IMR-90 (cell line): ENCODE measurements at places on chromosomes 13 and 19. TPM values are rescaled to one million over a fixed set of nuclear protein-coding genes. Genes with fewer than 3 reads are reported as not detected.

TSSK6 gene
- total RNA-seq = 0.56 and 1.3 TPM in 2 replicates

NEK5 gene
- total RNA-seq = under 0.01 TPM in 1 of 2 replicates, not detected in the other

LRRC8E gene
- total RNA-seq = 6.9 and 7.2 TPM in 2 replicates

OR7A5 gene
- not detected in 2 replicates for total RNA-seq

ZNF534 gene
- total RNA-seq = not detected in 2 replicates

ZNF610 gene
- total RNA-seq = 3.6 TPM in 2 replicates

ZNF850 gene
- 7.2 and 8.3 TPM in 2 replicates for total RNA-seq

SPTBN4 gene
- total RNA-seq = 0.72 and 0.83 TPM in 2 replicates

PRODH2 gene
- total RNA-seq = not detected in 2 replicates

KCNJ14 gene
- under 0.01 and 0.18 TPM in 2 replicates for total RNA-seq

PLK5 gene
- total RNA-seq = not detected in 2 replicates

RANBP3 gene
- total RNA-seq = 42.5 and 46.7 TPM in 2 replicates

ICAM4 gene
- total RNA-seq = 2.3 and 2.5 TPM in 2 replicates

CDX2 gene
- not detected in 2 replicates for total RNA-seq

CERS1 gene
- 0.56 and 0.90 TPM in 2 replicates for total RNA-seq

GRCh38 chr13:59230484-59231264 lies 933.1 kb downstream of the DIAPH3 start:
- H3K27ac ChIP-seq = no peak overlapping the region
- no peaks in the 10 kb centered on the region for H3K4me1 ChIP-seq
- DNase-seq = no peak
- no peaks in the 10 kb centered on the region for H3K27me3 ChIP-seq

DNA sequence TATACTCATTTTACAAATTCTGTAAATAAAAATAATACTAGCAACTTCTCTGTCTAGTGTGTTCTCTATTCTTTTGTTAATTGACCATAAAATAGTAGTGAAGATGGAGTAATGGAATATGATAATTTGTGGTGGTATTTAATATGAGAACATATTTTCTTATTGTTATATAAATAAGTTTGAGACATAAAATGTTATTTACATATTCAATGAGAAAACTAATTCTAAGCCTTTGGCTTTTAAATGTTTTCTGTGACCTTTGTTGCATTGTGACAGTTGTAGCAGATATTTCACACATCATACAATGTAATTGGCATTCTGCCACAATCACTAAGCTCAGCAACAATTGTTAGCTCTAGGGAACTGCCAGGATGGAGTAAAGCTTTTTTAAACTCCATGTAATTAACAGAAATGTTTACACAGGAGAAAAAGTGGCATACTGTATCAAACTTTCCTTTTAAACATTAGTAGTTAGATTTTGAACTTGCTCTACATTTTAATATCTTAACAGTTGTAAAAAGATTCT lies 562.1 kb upstream of the PCDH9 start:
- H3K27ac ChIP-seq = no peak overlapping the region
- no peaks in the 10 kb centered on the region for H3K27me3 ChIP-seq
- no peak for DNase-seq
- H3K4me3 ChIP-seq = no peak overlapping the region

GRCh38 chr13:23919006-23919405 lies 21.7 kb upstream of the C1QTNF9B start:
- no peaks in the 10 kb centered on the region for H3K36me3 ChIP-seq
- H3K27ac ChIP-seq = no peak overlapping the region
- no peaks in the 10 kb centered on the region for H3K27me3 ChIP-seq

- no peaks in the 10 kb centered on the region for H3K36me3 ChIP-seq
- H3K27me3 ChIP-seq = no peaks in the 10 kb centered on the region
- DNase-seq = peak; percentile 63
- H3K4me3 ChIP-seq = peak overlapping the region; percentile 95
- peak overlapping the region; percentile 74; the same call in 1 of the 2 replicates for H3K27ac ChIP-seq
These were observed 6.8 kb upstream of the DGKH start for GRCh38 chr13:42041684-42042035.

GRCh38 chr19:34265221-34265650 lies 10.9 kb downstream of the GARRE1 start:
- peaks cover 7% of the 10 kb centered on the region for H3K36me3 ChIP-seq
- no peak overlapping the region for H3K4me3 ChIP-seq
- DNase-seq = no peak
- no peak overlapping the region for H3K27ac ChIP-seq

GRCh38 chr19:28169168-28169887 lies 1043.6 kb downstream of the UQCRFS1 start:
- H3K27me3 ChIP-seq = no peaks in the 10 kb centered on the region
- DNase-seq = no peak
- no peak overlapping the region for H3K27ac ChIP-seq
- no peak overlapping the region for H3K4me3 ChIP-seq
- no peaks in the 10 kb centered on the region for H3K4me1 ChIP-seq

DNA sequence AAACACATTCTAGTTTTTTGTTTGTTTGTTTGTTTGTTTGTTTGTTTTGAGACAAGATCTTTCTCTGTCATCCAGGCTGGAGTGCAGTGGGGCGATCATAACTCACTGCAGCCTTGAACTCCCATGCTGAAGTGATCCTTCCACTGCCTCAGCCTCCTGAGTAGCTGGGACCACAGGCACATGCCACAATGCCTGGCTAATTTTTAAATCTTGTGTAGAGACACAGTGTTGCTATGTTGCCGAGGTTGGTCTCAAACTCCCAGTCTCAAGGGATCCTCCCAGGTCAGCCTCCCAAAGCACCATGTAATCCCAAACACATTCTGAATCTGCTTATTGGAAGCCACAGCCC lies 15.8 kb downstream of the PLA2G4C start:
- H3K36me3 ChIP-seq = peaks cover 3% of the 10 kb centered on the region
- H3K4me3 ChIP-seq = no peak overlapping the region
- H3K4me1 ChIP-seq = no peaks in the 10 kb centered on the region
- no peak for DNase-seq

- H3K4me1 ChIP-seq = peaks cover 4% of the 10 kb centered on the region
- DNase-seq = peak; percentile 64
- no peaks in the 10 kb centered on the region for H3K27me3 ChIP-seq
- no peaks in the 10 kb centered on the region for H3K36me3 ChIP-seq
These were observed 11.7 kb upstream of the ADGRE5 start for GRCh38 chr19:14369399-14370168.

DNA sequence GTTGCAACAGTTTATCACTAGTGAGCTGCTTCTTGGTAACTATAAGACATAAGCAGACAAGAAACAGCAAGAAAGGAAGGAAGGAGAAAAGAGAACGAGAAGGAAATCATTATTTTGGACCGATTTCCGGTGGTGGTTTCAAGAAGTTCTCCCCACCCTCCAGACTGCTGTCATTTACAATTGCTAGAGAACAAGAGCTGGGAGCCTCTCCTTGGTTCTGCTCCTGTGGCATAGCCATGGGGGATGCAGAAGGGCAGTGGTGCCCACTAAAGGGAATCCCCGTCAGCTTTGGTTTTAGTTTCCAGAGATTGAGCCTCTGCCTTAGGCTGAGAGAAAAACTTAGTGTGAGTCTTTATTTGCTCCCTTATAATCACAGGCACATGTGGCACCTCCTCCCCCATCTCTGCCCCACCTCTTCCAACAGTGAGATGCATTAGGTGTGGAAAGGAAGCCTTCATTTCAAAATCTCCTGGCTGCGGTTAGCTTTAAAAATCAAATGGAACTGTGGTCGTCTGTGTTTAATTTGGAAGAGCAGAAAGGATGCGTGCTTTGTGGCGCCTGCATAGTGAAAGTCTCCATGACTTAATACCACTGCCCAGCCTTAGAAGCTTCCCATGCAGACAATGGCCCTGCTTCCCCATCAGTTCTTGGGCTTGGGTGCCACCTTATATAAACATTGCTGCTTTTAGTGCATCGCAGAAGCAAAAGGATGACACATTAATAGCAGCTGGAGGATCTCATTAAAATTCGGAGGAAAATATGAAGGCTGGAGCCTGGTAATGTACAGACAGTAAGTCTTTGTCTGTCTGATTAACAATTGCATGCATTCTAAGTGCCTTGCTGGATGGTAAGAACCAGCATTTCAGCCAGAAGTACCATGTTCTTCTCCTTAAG lies 25.0 kb downstream of the LRCH1 start:
- H3K27ac ChIP-seq = no peak overlapping the region
- H3K4me3 ChIP-seq = no peak overlapping the region
- no peaks in the 10 kb centered on the region for H3K27me3 ChIP-seq
- no peaks in the 10 kb centered on the region; the same call in 1 of the 2 replicates for H3K36me3 ChIP-seq
- H3K4me1 ChIP-seq = peaks cover 18% of the 10 kb centered on the region

- H3K4me1 ChIP-seq = no peaks in the 10 kb centered on the region
- no peaks in the 10 kb centered on the region for H3K36me3 ChIP-seq
- H3K27ac ChIP-seq = no peak overlapping the region
- DNase-seq = no peak
- no peak overlapping the region for H3K4me3 ChIP-seq
- peaks cover 2% of the 10 kb centered on the region; the same call in 1 of the 2 replicates for H3K27me3 ChIP-seq
These were observed 234.1 kb downstream of the FOXO1 start for GRCh38 chr13:40432018-40432978.

GRCh38 chr13:91362908-91363307 lies 15.4 kb downstream of the MIR17HG start:
- no peak overlapping the region for H3K4me3 ChIP-seq
- H3K4me1 ChIP-seq = no peaks in the 10 kb centered on the region
- DNase-seq = no peak

DNA sequence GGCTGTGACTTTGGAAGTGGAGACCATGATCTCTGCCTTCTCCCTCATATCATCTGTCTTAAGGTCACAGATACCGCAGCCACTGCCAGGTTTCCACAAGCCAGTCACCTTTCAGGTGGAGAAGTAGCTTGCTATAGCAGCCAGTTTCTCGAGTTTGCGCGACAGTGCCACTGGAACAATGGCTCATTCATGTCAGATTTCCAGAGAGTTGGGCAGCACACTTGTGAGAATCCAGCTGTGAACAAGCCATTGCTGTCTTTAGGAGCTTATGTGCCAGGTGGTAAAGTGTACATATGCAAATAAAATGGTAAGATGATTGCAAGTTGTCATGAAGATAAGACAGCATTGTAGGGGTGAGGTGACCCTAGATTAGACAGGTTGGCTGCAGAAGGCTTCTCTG lies 22.3 kb downstream of the GARRE1 start:
- DNase-seq = no peak
- no peak overlapping the region for H3K4me3 ChIP-seq
- H3K4me1 ChIP-seq = peaks cover 26% of the 10 kb centered on the region
- peaks cover 5% of the 10 kb centered on the region; the same call in 1 of the 2 replicates for H3K36me3 ChIP-seq

DNA sequence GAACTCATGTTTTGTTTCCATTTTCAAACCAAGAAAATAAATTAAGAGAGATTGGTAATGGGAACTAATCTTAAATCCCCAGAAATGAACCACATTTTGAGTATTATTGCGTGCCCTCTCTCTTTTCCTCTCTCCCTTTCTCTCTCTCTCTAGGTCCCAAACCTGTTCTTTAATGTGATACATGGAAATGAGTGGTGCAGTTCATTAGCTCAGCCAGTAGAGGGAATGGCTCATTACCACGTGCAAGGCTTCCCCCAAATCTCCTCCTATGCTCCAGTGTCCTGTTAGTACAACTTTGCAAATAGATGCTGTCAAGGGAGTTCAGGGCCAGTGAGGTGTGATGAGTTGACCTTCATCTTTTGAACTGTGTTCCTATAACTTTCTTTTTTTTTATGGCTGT lies 178.4 kb downstream of the FGF9 start:
- H3K27ac ChIP-seq = no peak overlapping the region
- H3K27me3 ChIP-seq = no peaks in the 10 kb centered on the region
- peaks cover 2% of the 10 kb centered on the region for H3K4me1 ChIP-seq

DNA sequence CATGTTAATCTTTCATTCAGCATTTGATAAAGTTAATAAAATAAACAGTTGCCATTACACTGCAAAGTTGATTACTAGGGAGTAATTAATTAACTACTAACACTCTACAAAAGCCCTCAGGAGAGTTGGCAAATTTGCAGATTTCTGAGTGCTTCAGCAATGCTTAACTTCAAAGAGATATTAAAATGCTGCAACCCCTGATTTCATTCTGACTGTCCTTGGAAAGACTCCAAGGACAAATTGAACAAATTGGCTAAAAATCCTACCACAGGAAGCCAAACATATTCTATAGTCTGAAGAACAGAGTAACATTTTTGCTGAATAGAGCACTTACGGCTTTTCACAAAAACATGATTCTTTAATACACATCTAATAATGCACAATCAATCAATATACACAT lies 1543.0 kb downstream of the SLITRK5 start:
- no peaks in the 10 kb centered on the region for H3K27me3 ChIP-seq
- H3K4me3 ChIP-seq = no peak overlapping the region
- no peaks in the 10 kb centered on the region for H3K4me1 ChIP-seq
- H3K36me3 ChIP-seq = no peaks in the 10 kb centered on the region
- DNase-seq = no peak

DNA sequence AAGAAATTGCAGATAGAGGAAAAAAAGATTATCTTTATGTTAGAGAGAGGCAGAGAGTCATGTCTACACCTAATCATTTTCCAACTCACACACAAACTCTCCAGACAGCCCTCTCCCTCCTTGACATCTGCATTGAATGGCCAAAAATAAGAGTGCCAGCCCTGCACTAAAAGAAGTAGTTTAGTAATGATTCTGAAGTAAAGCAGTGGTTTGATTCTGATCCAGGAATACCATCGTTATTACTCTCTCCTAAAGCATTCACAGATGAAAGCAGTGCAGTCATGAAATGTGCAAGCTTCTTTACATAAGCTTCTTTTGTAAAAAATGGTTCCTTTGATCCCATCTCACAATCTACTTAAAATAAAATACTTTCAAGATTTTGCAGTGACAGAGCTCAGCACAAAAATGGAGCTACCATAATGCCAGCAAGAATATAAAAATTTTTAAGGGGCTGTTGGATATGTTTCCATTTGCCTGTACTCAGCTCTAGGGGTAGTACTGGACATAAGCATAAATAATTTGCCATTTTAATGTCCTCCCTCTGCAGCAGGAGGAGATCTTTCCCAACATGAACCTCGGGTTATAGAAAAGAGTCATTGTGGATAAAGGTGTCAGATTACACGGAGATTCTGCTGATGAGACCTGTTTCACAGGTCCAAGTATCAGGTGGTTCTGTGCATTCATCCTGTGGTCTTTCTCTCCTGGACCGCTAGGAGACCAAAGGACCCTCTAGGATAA lies 406.3 kb downstream of the DCT start:
- peaks cover 8% of the 10 kb centered on the region for H3K4me1 ChIP-seq
- no peak overlapping the region for H3K27ac ChIP-seq
- DNase-seq = peak; percentile 91

- H3K4me3 ChIP-seq = no peak overlapping the region
- no peak for DNase-seq
- no peaks in the 10 kb centered on the region for H3K27me3 ChIP-seq
- peak overlapping the region; percentile 69 for H3K27ac ChIP-seq
- H3K4me1 ChIP-seq = peaks cover 66% of the 10 kb centered on the region
These were observed 53.4 kb downstream of the TSSK6 start for GRCh38 chr19:19461671-19462622.
